ENCODE measurements at places on chromosomes 7 and 10. TPM values are rescaled to one million over a fixed set of nuclear protein-coding genes. Genes with fewer than 3 reads are reported as not detected.

DNA sequence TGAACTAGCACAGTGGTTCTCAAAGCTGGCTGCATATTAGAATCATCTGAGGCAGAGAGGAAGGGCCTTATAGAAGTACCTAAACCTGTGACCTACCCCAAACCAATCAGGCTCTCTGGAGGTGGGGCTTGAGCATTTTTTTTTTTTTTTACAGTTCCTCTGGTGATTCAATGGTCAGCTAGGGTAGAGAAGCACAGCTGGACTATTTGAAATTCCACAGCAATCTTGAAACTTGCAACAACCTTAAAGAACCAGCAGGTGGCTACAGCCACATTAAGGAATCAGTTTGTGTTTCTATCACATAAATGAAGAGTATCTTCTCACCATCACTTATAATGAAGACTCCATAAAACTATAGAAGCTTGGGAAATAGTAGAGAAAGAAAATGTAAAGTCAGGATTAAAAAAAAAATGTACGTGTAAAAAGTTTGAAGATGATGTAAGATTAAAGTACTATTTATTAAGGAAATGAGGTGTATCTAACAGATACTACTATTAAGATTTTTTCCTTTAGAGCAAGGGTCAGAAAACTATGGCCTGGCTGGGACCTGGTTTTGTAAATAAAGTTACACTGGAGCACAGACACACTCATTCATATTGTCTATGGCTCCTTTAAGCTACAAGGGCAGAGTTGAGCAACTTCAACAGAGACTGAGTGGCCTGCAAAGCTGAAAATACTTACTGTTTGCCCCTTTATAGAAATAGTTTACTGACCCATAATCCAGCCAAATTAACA lies 3.8 kb downstream of the RTKN2 start:
- no peak for DNase-seq

GRCh38 chr7:149130572-149131198 lies 4.6 kb upstream of the ZNF425 start:
- DNase-seq, result no peak

The PDE1C gene
- 13.1 TPM for total RNA-seq

- DNase-seq, result no peak
These were observed 651.5 kb downstream of the TNS3 start for GRCh38 chr7:46930366-46930765.

The FAS gene
- 22.5 TPM for total RNA-seq

DNA sequence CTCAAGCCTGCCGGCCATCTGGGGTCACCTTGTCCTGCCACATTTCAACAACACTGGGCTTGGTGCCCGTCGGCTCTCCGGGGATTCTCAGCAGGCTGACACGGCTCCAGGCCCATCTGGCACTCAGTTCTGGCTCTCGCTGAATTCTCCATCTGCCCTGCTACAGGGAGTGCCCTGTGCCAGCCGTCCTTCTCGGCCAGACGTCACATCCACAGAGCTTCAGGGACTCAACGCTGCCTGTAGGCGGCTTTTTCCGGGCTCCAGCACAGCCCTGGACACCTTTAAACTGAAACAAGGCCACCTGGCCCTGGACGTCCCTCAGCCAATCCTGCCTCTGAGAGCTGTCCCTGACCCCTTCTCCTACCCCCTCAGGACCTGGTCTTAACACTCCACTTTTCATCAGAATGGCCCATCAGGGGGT lies 43.0 kb downstream of the TMEM130 start:
- no peak for DNase-seq

The GARIN1A gene
- total RNA-seq, result 0.98 TPM
